ENCODE measurements at places on chromosomes 1 and 21. TPM values are rescaled to one million over a fixed set of nuclear protein-coding genes. Genes with fewer than 3 reads are reported as not detected.

Gene BOLA1
- 16.0 TPM for total RNA-seq

DNA sequence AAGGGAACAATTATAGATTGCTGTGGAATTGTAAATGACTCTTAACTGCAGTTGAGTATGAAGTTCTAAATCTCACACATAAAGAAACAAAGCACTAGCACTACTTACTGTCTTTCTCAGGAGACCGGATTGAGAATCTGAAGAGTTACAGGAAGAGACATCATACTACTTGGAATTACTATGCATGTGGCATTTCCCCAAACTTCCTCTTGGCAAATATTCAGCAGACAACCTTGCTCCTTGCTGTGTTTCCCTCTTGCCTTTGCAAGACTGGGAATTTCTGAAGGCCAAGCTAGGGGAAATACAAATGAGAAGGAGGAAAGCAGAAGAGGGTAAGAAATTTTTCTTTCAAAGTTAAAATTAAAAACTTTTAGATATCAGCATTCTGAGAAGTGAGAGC is 173.6 kb upstream of the KCTD3 start:
- no peak for DNase-seq

GRCh38 chr1:147292631-147293251 is 50.3 kb downstream of the CHD1L start:
- DNase-seq: no peak

Gene TFF2
- not detected for total RNA-seq

DNA sequence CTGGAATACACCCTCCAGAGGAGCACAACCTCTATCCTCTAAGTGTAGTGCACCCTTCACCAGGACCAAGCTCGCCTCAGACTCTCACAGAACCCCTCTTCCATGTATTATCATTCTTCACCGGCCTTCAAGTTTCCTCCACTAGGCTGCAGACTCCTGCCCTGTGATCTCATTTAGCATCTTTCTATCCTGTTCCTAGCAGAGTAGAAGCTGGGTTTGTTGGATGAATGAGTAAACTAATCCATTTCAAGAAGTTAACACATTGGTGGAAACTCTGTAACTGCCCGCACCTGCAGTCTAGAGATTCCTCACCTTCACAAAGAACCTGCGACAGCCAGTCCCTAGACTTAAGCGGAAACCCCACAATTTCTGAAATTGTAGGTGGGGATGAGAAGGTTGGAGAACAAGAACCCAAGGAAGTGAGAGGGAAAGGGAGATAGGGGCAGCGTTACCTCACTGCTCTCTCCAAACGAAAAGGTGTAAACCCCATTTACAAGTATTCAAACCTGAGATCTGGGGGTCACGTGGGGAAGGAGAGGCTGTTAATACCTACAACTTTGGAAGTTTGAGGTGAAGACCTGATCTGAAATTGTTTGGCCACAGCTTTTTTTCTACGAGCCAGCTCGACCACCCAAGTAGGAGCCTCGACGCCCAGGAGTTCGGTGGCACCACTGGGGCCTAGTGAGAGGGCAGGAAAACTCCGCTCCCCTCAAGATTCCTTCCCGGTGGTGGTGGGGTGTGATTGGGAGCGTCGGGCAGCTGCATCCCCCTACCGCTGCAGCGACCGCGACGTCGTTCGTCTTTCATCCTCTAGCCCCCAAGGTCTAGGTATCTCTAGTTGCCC is 1.2 kb downstream of the PTPN14 start:
- DNase-seq: no peak

- DNase-seq: no peak
Observed at GRCh38 chr1:225842074-225842473, 32.1 kb downstream of the EPHX1 start.

Gene FCRL4
- not detected for total RNA-seq
